Activated naive CD4-positive, alpha-beta T cell treated with anti-CD3 and anti-CD28 coated beads, Interleukin-2, amount 50 U/mL, for 72 hours (primary cell): ENCODE measurements at places on chromosomes 16 and 17.

DNA sequence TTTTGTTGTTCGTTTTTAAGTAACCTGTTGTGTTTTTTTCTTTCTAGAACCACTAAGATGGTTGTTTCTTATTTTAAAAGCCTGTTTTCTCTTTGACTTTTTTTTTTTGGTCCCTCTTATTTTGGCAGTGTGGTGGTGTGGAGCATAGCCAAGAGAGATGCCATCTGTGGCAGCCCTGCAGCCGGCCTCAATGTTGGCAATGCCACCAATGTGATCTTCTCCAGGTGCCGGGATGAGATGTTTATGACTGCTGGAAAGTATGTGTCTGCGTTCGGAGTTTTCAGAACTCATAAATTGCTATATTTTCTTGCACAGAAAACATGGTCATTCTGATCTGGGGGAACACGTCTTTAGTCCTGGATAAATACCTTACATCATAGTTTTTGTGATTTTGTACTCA, 17.6 kb downstream of the CFAP52 start:
- no peak for DNase-seq

DNA sequence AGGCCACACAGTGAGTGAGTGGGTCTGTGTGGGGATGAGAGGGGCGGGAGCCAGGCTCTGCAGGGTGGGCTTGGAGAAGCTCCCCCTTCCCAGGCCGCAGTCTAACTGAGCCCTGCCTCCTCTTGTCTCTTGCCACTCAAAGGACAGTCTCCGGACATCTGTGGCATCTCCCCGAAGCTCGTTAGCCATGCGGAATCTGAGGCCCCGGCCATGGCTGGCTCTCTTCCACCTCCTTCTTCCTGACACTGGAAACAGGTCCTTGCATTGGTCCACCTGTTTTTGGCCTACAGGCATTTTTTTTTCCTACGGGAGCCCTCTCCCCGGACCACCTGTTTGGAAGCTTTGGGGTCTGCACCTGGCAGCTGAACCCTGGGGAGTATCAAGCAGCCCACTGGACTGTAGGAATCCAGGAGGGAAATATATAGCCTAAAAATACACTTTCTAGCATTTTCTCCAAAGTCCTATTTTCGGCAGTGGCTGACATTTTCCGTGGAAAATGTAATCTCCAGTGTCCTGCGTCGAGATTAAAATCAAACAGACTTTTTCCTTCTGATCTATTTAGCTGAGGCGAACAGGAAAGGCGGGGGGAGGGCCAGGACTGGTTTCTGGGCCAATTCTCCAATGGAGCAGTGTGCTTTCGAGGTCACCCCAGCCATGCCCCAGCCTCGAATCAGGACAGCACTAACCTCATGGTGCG, 9.1 kb downstream of the ATP2A3 start:
- no peak for DNase-seq

DNA sequence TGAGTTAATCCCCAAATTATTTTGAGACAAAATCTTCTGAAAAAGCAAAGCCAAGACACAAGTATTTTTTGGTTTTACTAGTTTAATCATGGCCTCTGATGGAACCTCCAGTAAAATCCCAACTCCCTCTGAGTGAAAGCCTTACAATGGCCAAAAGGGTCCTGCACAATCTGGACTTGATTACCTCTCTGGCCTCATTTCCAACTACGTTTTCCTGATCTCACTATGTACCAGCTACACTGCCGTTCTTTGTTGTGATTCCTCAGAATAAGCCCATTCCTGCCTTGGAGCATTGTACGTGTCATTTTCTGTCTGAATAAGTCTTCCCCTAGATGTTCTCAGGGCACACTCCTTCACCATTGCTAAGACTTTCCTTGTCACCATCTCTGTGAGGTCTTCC, 37.3 kb downstream of the SPOP start:
- no peak for DNase-seq

- DNase-seq = no peak
These were observed 60.8 kb downstream of the COPRS start for GRCh38 chr17:31798205-31798724.

DNA sequence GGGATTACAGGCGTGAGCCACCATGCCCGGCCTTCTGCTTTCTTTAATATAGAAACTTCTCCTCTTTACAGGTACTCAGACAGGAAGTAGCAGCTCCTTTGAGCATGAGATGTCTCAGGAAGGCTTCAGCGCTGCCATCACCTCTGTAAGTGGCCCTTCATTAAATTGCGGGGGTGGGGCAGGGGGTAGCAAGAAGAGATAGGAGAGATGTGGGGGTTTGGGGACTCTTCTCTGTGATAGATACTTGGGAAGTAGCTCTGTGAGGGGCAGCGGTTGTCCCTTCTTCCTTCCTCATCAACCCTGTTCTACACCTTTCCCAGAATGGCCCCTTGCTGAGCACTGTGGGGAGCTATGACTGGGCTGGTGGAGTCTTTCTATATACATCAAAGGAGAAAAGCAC, 16.8 kb downstream of the ITGAM start:
- no peak for DNase-seq

- no peak for DNase-seq
These were observed 14.8 kb downstream of the CPD start for GRCh38 chr17:30393491-30393890.

DNA sequence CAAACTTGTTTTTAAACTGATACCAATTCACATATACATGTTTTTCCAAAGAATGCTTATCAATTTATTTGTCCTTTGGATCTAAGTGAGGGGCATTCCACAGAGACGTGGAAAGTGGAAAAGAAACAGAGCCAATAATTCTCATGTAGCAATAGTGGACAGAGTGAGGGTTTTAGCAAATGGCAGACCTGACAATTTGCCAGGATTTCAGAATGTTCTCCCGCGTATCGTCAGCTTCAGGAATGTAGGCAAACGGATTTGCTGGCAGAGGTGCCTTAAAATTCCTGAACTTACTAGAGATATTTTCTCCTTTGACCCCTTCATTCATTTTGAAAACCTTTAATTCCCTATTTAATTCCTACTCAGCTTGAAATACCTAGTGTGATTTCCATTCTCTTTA, 193.4 kb upstream of the CPHXL start:
- DNase-seq = no peak

GRCh38 chr16:57686577-57686976, 8.0 kb upstream of the DRC7 start:
- no peak for DNase-seq

GRCh38 chr17:81464586-81464985, 48.0 kb downstream of the ACTG1 start:
- DNase-seq = no peak

- DNase-seq = no peak
These were observed 3.9 kb downstream of the ANAPC11 start for GRCh38 chr17:81895400-81895799.

DNA sequence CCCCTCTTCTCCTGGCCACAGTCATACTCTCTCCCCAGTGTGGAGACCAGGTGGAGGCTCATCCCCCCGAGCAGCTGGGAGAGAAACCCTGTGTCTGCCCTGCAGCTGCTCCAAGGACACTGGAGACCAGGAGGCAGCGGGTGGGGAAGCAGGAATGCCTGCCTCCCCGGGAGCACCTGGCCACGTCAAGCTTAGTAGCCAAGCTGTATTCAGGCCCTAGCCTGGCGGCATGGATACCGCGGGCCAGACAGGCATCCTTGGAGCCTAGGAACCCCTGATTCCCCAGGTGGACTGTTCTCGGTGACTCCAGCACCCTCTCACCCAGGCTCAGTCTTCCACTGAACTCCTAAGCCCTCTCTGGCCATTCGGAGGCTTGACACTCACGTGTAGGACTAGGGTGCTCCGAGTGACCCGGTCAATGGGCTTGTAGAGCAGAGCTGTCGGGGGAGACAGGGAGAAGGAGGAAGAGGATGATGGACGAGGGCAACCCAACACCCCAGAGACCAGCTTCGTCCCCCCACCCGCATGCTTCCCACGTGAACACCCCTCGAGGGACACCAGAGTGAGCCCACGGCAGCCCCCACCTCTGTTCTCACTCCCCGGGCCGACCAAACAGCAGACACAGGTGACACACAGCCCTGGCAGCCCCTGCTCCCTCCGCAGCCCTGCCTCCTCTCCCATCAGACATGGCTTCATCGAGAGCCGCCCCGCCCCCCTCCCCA, 76.5 kb downstream of the TIMM22 start:
- DNase-seq = no peak

DNA sequence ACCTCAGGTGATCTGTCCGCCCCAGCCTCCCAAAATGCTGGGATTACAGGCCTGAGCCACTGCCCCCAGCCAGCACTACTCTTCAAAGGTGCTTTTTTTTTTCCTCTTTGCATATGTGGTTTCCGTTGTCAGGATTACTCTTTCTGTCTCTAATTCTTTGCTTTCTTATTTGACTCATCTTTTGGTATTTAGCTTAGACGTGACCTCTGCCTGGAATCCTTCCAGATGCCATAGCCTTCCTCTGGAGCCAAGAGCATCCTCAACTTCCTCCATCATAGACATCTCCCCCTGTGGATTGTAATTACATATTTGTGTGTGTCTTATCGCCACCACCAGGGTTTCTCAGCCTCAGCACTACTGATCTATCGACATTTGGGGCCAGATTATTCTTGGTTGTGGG, 84.4 kb upstream of the XYLT1 start:
- no peak for DNase-seq

- no peak for DNase-seq
These were observed 101.0 kb upstream of the SHISA6 start for GRCh38 chr17:11140043-11140442.

DNA sequence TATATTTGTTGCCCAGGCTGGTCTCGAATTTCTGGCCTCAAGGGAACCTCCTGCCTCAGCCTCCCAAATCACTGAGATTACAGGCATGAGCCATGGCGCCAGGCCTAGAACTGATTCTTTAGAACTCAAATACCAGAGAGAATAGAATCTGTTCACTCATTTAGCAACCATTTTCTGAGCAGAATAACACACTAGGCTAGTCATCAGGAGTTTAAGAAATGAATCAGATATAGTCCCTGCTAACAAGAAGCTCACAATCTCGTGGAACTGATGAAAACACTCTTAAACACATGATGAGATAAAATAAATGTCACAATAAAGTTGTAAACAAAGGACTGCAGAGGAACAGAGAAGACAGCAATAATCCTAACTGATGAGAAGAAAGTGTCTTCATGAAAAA, 55.8 kb upstream of the ADCY9 start:
- DNase-seq = no peak

DNA sequence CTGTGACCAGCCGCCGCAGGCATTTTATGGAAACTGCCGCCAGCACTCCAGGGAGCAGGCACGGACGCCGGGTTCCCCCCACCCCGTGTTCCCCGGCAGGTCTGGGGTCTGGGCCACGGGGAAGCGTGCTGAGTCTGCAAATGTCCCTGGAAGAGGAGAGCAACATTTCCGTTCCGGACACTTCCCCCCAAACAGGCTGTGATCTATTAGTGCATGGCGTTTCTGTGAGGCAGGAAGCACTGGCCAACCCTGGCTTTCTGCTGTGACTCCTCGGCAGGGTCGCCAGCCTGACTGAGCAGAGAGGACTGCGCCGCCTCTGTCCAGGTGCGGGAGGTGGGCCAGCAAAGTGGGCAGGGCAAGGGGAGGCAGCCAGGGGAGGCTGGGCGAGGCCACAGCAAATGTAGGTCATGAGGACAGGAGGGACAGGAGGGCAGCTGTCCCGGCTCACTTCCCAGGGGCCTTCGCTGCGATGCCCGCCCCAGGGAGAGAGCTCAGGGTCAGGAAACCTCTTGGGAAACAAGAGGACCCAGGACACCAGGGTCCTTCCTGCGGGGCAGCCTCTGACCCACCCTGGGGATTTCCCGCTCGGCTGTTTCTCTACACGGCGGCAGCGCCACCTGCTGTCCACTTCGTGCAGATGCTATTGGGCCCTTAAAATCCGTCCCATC, 9.5 kb downstream of the FOXF1 start:
- no peak for DNase-seq

DNA sequence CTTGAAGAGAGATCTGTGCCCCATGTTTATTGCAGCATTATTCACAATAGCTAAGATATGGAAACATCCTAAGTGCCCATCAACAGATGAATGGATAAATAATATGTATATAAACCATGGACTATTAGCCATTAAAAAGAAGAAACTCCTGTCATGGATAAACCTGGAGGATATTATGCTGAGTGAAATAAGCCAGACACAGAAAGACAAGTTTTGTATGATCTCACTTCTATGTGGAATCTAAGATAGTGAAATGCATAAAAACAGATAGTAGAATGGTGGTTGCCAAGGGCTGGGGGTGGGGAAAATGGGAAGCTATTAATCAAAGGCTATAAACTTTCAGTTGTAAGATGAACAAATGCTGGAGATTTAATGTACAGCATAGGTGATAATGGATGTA, 19.9 kb upstream of the HEATR6 start:
- no peak for DNase-seq

GRCh38 chr17:78459696-78460095, 81.2 kb downstream of the PGS1 start:
- DNase-seq = no peak

- no peak for DNase-seq
These were observed 389.5 kb downstream of the KCNJ2 start for GRCh38 chr17:70558821-70559220.

- DNase-seq = no peak
These were observed 80.5 kb downstream of the CHD9 start for GRCh38 chr16:53135329-53135728.

GRCh38 chr17:27495460-27495859, 39.2 kb downstream of the KSR1 start:
- DNase-seq = no peak

DNA sequence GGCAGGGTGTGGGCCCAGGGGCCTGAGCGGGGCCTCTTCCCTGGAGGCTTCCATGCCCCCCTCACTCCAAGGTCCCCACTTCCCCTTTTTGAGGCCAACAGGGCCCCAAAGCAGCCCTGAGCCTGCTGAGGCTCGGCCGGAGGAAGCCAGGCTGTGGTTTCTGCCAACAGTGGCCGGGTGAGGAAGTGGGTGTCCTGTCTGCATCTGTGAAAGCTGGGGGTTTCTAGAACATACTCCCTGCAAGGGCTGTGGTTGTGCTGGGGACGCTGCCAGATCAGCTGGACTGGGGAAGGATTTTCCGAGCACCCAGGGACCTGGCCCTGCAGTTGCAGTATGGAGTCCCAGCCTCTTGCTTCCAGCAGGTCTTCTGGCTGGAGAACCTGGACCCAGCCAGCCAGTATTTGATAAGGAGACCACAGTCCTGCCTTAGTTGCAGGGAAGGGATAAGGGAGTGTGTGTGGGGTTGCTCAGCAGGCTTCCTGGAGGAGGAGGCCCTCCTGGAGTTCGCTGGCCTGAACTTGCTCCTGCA, 15.7 kb downstream of the ADCY7 start:
- no peak for DNase-seq
